Colonic mucosa (tissue), 4 donors: ENCODE measurements at places on chromosomes 11 and 22. TPM values are rescaled to one million over a fixed set of nuclear protein-coding genes. Genes with fewer than 3 reads are reported as not detected.

DNA sequence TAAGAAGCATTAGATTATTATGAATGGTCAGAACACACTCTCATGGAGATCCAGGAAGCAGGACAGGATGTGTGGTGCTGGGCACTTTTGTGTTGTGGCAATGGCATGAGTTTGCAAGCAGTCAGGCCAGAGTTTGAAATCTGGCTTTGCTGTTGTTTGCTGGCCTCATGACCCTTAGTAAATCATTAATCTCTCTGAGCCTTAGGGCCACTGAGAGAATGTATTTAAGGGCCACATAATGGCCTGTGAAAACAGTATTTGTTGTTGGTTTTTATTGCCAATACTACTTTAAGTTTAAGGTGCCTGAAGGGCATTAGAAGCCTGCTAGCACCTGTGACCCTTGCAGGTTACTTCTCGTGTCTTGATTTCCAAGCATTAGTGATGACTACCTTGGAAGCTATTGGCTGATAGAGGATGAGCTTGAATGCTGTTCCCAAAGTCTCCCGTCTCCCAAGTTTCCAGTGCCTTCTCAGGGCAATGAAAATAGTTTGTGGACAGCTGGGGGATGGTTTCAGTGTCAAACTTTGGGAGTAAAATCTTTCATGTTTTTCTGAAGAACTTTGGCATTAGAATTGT, 24.6 kb downstream of the STIM1 start:
- DNase-seq: peak; percentile 35

GRCh38 chr11:72700146-72700545, 25.9 kb upstream of the PDE2A start:
- DNase-seq: no peak

GRCh38 chr11:11296434-11296833, 56.6 kb downstream of the CSNK2A3 start:
- DNase-seq: no peak

- no peak for DNase-seq
These were observed 6.6 kb upstream of the USP2 start for GRCh38 chr11:119388103-119388502.

XKR3 gene
- not detected for total RNA-seq
